Eye (tissue), 1 donor: ENCODE measurements at places on chromosomes 11 and 22.

GRCh38 chr11:79626135-79627075 is 185.6 kb upstream of the TENM4 start:
- no peak for DNase-seq

- no peak for DNase-seq
These were observed 16.6 kb upstream of the MPPED1 start for GRCh38 chr22:43395086-43395695.

- no peak for DNase-seq
These were observed 23.2 kb downstream of the CASP5 start for GRCh38 chr11:104999721-105000120.

- DNase-seq, result no peak
These were observed 28.3 kb upstream of the MALAT1 start for GRCh38 chr11:65470433-65471049.

GRCh38 chr22:38566726-38567504 is 3.1 kb downstream of the DMC1 start:
- no peak for DNase-seq

DNA sequence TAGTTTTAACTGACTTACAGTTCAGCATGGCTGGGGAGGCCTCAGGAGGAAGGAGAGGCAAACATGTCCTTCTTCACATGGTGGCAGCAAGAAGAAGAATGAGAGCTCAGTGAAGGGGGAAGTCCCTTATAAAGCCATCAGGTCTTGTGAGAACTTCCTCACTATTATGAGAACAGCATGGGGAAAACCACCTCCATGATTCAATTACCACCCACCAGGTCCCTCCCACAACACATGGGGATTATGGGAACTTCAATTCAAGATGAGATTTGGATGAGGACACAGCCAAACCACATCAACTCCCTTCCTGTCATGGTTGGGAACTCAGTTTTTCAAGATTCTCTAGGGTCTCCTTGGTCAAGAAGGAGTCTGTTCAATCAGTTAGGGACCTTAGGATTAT is 432.9 kb upstream of the CNTN5 start:
- DNase-seq, result no peak
